ENCODE measurements at places on chromosomes 4 and X.

DNA sequence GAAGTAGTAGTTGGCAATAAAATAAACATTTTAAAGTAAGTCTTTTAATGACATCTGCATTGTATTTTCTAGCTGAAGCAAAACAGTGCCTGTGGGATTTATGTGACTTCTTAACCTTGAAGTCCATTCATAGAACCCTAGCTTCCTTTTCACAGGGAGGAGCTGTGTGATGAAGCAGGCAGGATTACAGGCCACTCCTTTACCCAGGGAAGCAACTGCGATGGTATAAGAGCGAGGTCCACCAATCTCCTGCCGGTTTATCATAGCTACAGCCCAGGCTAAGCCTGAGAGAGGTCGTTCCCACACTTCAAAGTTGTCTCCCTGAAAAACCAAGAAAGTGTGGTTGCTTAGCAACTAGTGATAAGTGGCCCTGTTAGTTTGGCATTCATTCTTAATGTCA lies 7.0 kb downstream of the RPL36A start:
- no peak for DNase-seq

GRCh38 chr4:4613126-4613465 lies 71.2 kb upstream of the STX18 start:
- DNase-seq: no peak

DNA sequence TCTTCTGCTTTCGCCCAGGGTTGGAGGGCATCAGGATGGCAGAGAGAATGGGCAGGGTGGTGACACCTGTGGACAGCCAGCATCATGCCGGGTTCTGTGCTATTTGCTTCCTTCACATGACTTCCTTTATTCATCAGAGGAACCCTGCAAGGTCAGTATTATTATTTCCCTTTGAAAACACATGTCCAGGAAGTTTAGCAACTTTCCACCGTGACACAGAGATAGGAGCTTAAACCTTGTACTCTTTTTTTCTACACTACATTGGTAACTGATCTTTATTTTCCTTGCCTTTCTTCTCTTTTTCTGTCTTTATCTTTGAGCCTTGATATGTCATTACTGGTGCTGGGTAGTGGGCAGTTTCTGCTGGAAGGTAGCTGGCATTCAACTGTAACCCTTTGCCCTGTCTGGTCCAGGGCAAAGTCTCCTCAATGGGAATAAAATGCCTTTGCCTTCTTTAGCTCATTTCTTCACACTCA lies 5.0 kb upstream of the MGST2 start:
- DNase-seq: no peak

GRCh38 chr4:53712408-53713020 lies 121.2 kb upstream of the LNX1 start:
- no peak for DNase-seq

DNA sequence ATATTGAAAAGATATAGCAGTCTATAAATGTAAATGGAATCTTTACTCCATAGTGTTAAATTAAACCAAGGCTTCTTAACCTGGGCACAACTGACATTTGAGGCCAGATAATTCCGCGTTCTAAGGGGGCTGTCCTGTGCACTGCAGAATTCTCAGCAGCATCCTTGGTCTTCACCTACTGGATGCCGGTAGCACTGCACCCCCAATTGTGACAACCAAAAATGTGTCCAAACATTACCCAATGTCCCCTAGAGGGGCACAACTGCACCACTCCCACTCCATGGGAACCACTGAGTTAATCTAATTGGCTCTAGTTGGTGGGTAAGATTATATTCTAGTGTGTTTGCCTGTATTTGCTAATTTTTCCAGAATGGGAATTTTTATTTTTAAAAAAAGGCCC lies 16.6 kb downstream of the AP1S2 start:
- DNase-seq: no peak

Data from stimulated activated CD8-positive, alpha-beta memory T cell treated with anti-CD3 and anti-CD28 coated beads, Interleukin-4, amount 100 ng/mL, for 1 hour (primary cell).